Stomach (tissue), 19 donors: ENCODE measurements at places on chromosomes 7 and 10.

- no peak for DNase-seq
Observed at GRCh38 chr10:17256627-17257026, 28.6 kb downstream of the VIM start.

- DNase-seq, result peak; percentile 74
Observed at GRCh38 chr10:71255808-71256660, 43.7 kb downstream of the UNC5B start.

DNA sequence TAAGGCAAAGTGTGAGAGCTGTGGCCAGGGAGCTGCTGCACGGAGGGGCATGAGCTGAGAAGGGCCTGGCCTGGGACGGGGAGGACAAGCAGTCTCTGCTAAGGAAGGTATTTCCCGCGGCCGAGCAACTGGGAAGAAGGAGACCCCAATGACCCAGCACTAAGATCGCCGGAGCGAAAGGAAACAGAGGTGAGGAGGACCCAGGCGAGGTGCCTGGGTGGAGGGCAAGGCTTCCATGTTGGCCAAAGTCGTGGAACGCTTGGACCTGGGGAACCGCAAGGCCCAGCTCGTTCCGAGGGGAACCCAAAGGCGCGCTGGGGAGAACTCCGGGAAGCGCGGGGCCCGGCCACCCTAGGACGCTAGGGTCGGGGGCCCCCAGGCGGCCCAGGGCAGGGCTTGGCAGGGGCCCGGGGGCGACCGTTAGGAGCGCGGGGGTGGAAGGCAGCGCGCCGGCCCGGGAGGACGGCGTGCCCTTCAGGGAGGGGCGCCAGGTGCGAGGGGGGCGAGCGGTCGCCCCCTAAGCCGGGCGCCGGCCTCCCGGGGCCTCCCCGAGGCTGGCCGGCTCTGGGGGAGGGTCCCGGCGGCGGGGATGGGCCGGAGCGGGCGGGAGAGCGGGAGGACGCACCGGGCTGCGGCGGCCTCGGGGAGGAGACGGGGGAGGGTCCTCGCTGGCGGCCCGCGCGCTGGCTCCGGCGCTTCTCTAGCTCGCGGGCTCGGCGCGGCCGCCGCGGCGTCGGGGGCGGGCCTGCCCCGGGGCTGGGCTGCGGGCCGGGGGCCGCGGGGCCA lies 545 bp downstream of the GIGYF1 start:
- DNase-seq, result peak; percentile 61

GRCh38 chr10:131571346-131571745 lies 259.8 kb upstream of the TCERG1L start:
- DNase-seq, result peak; percentile 1

GRCh38 chr7:45125193-45125904 lies 13.9 kb upstream of the TBRG4 start:
- DNase-seq, result no peak

DNA sequence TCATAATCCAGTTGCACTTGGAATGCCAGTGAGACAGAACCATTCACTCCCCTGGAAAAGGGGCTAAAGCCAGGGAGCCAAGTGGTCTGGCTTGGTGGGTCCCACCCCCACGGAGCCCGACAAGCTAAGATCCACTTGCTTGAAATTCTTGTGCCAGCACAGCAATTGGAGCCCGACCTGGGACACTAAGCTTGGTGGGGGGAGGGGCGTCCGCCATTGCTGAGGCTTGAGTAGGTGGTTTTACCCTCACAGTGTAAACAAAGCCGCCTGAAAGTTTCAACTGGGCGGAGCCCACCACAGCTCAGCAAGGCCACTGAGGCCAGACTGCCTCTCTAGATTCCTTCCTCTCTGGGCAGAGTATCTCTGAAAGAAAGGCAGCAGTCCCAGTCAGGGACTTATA lies 200.7 kb upstream of the NPSR1 start:
- DNase-seq, result no peak

DNA sequence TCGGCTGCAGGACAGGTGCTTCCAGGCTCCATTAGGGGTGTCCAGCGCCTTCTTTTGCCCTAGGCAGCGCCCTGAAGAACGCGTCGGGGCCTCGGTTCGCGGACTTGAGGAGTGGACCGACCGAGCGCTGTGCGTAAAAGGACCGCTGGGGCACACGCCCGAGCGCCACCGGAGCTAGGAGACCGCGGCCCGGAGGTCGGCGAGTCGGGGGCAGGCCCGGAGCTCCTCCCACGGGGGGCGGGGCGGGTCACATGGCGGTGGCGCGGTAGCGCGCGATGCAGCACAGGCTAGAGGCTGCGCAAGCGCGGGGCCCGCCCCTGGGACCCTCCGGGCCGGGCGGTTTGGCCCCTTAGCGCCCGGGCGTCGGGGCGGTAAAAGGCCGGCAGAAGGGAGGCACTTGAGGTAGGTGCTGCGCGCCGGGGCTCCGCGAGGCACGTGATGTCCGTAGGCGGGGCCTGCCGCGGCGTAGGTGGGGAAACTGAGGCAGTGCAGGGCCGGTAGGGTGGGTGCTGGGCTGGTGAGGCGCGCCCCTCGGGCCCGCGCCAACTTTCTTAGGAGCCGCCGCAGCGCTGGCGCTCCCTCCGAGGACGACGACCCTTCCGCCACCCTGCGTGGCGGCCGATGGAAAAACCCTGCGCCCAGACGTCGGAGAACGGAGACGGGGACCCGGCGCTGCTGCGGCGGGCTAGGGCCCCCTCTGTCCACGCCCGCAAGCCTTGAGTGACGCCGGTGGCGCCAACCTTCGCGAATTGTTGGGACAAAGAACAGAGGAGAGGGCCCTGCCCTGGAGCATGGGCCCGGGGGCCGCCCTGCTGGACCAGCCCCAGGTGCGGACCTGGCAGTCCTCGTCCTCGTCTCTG lies at the start of gene PRXL2A:
Gene PRXL2A (plus strand): TSS at position 310 of the 860 bp plus-strand sequence. CDS start 11,917 bp downstream, outside the sequence.
- peak; percentile 81 for DNase-seq

GRCh38 chr10:88138319-88138848 lies 275.0 kb downstream of the PTEN start:
- no peak for DNase-seq

- no peak for DNase-seq
Observed at GRCh38 chr10:1605999-1606940, 131.1 kb downstream of the ADARB2 start.

GRCh38 chr7:150404172-150404804 lies 25.2 kb downstream of the ZNF775 start:
- DNase-seq, result no peak
